ENCODE measurements at places on chromosomes 7 and 10.

DNA sequence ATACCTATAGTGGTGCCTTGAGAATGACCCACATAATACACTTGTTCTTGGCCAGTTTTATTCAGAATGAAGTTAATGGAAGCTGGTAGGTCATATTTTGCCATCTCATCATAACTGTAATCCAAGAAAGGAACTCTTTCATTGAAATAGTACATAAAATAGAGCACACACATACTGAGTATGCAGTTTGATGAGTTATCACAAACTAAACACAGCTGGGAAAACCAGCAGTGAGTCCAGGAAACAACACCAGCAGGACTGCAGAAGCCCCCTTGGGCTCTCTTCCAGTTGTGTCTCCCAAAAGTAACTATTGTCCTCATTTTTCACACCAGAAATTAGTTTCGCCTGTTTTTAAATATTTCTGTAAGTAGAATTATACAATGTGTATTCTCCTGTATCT is 19.8 kb upstream of the CH25H start:
- no peak for DNase-seq

DNA sequence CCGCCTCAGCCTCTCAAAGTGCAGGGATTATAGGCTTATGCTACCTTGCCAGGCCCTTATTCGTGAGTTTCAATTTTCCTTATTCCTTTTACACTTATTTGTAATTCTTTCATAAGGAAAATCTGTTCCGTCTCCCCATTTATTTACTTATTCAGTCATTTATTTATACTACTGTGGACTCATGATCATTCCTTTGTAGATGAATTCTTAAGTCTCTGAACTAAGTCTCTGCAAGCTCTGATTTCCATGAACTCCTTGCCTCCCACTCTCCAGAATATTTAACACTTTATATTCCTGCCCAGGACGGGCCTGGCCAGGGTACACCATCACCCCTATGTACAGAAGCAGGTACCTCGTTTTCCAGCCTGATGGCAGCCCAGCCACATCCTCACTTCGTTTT is 39.4 kb downstream of the PFKFB3 start:
- no peak for DNase-seq

DNA sequence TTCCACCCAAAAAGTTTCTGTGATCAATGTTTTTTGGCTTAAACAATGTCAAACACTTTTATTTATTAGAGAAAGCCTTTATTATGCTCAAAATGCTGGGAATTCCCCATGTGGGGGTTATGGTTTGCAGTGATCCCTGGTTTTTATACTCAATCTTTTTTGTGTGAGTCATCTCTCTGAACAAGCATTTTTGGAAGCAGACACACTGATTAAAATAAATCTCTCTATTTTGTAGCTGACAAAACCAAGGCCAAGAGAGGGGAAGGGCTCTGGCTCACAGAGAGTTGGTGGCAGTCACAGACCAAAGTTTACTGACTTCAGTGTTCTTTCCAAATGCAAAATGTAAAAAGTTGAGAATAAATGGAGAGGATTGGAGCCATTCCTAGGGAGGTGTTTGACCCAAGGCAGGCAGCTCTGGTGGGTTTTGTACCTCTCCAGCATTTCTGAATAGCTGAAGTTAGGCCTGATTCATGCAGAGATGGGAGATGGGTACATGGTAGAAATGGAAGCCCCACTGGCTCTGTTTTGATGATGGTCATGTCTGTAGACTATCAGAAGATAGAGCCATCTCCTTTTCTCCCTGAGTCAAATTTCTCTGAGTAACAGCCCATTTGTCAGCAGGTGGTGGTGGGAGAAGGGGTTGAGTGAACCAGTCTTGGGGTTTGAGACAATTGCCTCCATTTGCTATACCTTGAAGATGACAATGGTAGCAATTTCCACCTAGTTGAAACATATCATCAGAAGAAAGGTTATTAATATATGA is 45.4 kb upstream of the NAMPT start:
- no peak for DNase-seq

DNA sequence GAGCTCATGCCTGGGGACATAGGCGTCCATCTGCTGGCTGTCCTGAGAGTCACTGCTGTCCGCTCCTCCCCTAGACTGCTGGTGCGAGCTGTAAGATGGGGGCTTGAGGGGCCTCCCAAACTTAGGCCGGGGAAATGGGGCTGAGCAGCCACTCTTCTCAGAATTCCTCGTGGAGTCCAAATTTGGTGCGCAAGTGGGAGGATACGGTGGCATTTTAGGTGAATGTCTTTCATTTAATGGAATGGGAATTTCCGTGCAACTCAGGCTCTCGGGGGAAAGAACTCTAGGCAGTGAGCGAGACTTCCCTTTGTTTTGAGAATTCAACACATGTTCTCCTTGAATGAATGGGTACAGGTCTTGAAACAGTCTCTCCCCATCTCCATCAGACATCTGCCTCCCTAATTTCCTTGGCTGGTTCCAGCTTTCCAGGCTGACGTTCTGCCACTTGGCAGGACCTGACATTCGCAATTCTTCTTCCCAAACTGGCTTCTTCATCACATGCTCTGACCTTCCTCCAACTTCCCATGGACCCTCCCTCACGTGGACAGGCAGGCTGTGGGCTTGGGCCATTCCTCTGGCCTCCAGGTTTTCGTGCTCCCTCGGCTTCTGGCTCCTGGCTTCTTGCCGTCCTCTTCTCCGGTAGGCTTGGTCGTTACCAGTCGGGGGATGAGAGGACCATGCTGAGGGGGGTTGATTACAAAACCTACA is 30.1 kb downstream of the JCAD start:
- no peak for DNase-seq

- no peak for DNase-seq
These were observed 159.5 kb downstream of the PPP1R9A start for GRCh38 chr7:95066737-95067530.

- DNase-seq: no peak
These were observed 5.4 kb downstream of the PPIA start for GRCh38 chr7:44801890-44802289.

GRCh38 chr7:108724251-108725100 is 154.8 kb downstream of the DNAJB9 start:
- DNase-seq: no peak

GRCh38 chr7:73827567-73828106 is 3.2 kb upstream of the CLDN4 start:
- DNase-seq: peak; percentile 67

GRCh38 chr10:3167611-3168330 is 4.8 kb downstream of the PITRM1 start:
- DNase-seq: no peak

- DNase-seq: no peak
These were observed 146.0 kb upstream of the GNAI1 start for GRCh38 chr7:79988653-79989052.

- DNase-seq: no peak
These were observed 9.8 kb downstream of the MICALL2 start for GRCh38 chr7:1449501-1449900.

DNA sequence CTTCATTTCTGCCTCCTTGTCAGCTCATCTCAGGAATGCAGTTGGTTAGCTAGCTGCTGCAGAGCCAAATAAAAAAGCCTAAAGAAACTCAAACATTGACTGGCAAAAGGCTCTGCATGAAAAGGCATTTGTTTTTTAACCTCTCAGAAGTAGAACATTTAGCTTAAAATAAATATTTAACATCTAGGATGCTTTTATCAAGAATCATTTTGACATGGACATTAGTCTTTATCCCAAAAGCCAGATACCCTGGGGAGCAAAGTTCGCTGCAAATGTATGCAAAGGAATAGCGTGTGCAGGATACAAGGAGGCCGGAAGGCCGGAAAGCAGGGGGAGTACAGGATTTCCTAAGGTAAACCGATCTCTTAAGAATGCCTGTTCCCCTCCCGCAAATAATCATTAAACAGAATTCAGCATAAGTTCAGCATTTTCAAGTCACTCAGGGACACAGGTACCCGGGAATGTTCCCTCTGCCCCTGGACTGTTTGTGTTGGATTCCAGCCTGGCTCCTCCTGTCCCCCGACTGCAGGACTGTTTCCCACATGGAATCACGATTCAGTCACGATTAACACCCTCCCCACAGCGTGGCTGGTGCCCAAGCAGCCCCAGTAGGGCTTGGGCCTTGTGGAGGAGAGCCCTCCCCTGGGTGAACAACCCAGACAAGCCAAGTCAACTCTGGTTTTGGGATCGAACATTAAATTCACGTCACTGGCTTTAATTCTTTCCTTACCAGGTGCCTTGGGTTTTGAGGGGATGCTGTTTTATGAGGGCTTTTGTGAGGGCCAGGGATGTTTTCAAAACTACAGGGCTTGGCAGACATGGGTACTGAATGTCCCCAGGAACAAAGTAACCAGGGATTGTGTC is 97.8 kb downstream of the HIPK2 start:
- DNase-seq: no peak

GRCh38 chr7:107628461-107629064 is 32.1 kb upstream of the SLC26A4 start:
- no peak for DNase-seq

GRCh38 chr7:122454776-122455507 is 150.4 kb upstream of the FEZF1 start:
- no peak for DNase-seq

- DNase-seq: no peak
These were observed 132.3 kb downstream of the HGF start for GRCh38 chr7:81637534-81637933.

GRCh38 chr10:78175444-78176015 is 141.9 kb downstream of the RPS24 start:
- DNase-seq: no peak

- DNase-seq: no peak
These were observed 147.9 kb upstream of the FZD8 start for GRCh38 chr10:35789996-35790395.

- DNase-seq: no peak
These were observed 278.8 kb downstream of the GPR158 start for GRCh38 chr10:25453619-25454018.

GRCh38 chr10:70057306-70057705 is 4.7 kb downstream of the MACROH2A2 start:
- DNase-seq: no peak

- DNase-seq: no peak
These were observed 123.6 kb downstream of the OAT start for GRCh38 chr10:124294811-124295770.

GRCh38 chr7:2008936-2009540 is 223.7 kb downstream of the MAD1L1 start:
- peak; percentile 8 for DNase-seq

DNA sequence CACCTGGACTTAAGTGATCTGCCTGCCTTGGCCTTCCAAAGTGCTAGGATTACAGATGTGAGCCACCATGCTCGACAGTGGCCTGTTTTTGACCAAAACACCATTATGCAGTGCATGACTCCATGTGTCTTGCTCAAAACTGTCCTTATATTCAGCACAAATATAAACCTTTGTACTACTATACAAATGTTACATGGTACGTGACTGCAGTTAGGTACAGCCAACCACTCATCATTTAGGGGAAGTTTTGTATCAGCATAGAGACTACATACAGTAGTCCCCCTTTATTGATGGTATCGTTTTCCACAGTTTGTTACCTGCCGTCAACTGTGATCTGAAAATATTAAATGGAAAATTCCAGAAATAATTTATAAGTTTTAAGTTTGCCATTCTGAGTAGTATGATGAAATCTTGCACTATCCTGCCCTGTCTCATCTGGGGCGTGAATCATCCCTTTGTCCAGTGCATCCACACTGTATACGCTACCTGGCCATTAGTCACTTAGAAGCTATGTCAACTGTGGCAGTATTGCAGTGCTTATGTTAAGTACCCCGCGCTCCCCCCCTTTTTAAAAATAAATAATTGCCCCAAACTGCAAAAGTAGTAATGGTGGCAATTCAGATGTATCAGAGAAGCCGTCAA is 23.3 kb upstream of the ZNF282 start:
- no peak for DNase-seq

DNA sequence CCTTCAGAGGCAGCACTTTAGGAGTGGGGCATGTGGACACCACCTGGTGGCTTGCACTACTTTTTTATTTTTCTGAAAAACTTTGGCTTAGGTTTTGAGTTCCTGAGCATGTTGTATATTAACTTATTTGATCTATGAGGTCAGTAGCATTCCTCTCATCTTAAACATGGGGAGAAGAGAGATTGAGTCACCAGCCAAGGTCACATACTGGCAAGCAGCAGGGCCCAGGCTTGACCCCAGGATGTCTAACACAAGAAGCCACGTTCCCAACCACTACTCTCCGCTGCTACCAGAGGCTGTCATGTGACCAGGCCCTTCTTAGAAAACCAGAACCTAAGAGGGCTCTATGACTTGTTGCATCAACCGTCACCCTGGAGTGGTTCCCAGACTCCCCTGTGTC is 210.3 kb upstream of the GPR26 start:
- no peak for DNase-seq

DNA sequence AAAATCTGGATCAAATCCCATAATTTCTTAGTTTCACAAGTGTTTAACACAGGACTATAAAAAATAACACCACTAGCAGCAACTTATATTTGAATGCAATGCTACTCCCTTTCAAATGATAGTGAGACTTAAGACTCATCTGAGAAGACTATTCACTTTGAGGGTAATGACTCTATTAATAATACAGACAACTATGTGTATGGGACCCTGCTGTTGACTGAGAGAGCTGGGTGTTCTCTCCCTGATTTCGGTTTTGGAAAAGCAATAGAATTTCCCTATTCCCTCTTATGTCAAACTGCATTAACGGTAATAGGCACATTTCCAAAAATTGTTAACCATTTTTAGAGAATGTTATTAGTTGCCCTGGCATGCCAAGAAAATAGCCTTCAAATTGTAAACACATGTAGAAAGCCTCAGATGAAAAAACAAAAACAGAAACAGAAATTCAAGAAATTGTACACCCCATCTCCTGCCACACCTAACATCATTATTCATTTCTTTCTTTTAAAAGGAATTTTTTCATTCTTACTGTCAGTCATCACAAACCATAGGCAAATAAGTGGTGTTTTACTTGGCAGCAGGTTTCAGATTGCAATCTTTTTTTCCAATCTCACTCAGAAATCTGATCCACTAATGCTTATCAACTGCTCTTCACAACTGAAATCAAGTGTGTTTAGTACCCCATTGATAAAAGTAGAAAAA is 153.7 kb downstream of the TFPI2 start:
- no peak for DNase-seq

DNA sequence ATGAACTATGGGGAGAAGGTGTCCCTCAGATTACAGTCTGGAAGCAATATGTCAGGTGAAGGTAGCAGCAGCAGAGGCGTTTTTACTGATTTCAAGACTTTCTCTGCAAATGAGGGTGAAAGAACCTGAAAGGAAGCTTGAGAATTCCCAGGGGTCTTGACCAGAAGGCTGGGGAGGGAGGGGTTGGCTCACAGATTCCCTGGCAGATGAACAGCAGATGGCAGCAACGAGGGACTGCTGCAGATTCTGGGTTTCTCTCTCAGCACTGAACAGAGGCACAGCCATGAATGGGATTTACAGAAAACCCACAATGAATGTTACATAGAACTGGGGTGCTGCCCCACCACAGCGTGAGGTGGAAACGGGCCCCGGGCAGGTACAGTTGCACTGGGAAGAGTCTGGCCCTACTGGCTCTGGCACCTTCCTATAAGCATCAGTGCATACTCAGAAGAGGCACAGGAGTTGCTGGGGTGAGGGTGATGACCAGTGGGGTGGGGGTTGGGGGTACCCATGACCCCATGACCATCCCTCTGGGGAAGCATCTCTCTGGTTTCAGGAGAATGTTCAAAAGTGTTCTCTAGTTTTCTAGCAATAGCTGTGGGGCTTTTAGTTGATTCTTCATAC is 317.8 kb downstream of the SH2D4B start:
- peak; percentile 19 for DNase-seq

Measured in BE2C (cell line).